ENCODE measurements at places on chromosomes 2 and 18.
A peak's percentile ranks its signal among the peaks of the same experiment; 100 is the strongest.

GRCh38 chr18:48108136-48108535 lies 177.7 kb upstream of the SMAD2 start:
- no peak for DNase-seq
- H3K36me3 ChIP-seq = no peaks in the 10 kb centered on the region
- H3K4me1 ChIP-seq = no peaks in the 10 kb centered on the region
- H3K27me3 ChIP-seq = peaks cover 28% of the 10 kb centered on the region
- no peak overlapping the region for H3K27ac ChIP-seq

DNA sequence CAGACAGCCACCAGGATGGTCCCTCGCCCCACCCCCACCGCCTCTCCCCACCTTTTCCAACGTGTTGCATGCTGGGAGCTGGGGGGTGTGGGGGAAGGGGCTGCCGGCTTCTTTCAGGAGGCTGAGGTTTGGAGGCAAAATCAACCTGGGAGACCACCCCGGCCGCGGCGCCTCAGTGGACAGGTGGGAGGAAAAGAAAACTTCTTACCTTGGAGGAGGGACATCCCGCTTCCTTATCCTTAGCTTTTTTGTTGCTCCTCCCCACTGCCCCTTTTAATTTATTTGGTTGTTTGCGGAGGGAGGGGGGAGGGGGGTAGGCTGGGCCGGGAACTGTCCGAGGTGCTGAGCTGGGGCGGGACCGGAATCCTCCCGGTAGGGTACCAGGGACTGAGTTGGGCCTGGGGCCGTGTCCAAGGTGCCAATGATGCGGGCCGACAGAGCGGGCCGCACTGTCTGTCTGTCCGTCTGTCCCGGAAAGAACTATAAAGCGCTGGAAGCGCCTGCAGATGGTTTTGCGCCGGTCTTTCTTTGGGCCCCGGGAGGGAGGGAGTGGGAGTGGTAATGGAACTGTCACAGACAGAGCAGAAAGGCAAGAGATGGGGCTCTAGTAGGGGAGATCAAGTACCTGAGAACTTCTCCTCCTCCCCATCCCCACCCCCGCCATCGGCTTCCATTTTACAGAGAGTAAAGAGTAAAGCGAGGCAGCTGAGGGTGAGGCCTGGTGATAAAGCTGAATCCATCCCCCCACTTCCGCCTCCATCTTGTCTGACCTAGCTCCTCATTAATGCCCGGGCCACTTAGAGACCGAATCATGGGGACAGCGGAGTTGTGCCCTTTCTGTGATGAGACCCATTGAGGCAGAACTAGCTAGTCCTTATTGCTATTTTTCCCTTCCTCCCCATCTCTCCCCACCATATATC lies 2.4 kb downstream of the CDK5R2 start:
- peaks cover 47% of the 10 kb centered on the region for H3K27me3 ChIP-seq
- no peak for DNase-seq
- no peaks in the 10 kb centered on the region for H3K4me1 ChIP-seq
- no peak overlapping the region for H3K4me3 ChIP-seq

DNA sequence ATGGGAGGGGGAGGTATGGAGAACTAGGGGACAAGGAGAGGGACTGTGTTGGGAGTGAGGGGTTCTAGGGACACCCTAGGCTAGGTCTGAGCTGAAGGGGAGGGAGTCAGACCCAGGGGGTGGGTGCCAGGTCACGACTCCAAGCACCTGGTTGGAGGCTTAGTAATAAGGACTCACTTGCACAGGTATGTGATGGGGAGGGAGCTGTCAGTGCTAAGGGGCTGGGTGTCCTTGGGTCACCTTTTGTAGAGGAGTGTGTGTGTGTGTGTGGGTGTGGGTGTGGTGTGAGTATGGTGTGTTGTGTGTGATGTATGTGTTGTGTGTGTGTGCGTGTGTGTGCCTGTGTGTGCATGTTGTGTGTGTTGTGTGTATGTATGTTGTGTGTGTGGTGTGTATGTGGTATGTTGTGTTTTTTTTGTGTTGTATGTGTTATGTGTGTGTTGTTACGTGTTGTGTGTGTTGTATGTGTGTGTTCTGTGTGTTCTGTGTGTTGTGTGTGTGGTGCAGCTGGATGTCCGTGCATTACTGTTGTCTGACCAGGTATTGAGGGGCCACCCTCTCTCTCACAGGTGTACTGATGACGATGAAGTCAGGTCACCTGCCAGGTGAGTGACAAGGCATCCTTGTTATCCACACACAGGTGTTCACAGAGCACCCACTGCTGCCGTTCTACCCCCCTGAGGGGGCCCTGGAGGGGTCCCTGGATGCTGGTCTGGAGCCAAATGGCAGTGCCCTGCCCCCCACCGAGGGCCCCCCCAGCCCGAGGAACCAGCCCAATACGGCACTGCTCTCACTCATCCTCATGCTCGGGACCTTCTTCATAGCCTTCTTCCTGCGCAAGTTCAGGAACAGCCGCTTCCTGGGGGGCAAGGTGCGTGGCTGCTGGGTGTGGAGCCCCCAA lies 9.8 kb downstream of the SLC4A3 start:
- H3K36me3 ChIP-seq = no peaks in the 10 kb centered on the region
- no peak overlapping the region for H3K27ac ChIP-seq
- H3K4me1 ChIP-seq = peaks cover 5% of the 10 kb centered on the region
- no peak overlapping the region for H3K4me3 ChIP-seq

DNA sequence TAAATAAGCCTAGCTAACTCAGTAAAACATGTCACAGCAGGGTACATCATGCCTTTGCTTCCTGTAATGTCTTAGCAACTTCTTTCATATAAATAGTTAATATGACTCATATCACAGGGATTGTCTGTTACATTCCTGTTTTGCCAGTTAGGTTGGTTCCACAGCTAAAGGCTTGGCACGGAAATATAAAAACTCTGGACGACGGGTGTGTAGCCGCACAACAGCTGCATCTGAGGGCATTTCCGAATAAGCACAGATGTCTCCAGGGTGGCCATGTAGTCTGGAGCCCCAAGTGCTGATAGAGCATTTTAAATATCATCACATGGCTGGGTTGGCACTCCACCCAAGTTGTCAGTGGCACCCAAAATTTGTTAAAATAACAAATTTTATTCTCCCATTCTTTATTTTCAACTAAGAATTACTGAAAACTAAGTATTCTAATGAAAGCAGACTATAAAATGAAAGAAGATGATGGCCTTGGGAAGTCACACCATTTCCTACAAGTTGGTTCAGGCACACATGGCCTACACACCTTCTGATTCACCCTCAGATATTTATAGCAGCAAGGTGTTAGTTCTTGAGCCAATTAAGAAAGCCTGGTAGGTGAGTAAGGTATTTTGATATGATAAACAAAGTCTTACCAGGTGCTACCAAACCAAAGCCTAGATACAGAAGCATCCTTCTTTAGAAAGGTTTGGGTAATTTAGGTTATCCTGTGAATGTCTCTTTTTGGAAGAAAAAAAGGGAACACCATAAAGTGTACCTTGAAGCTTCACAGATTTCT lies 61.8 kb upstream of the STK17B start:
- H3K27ac ChIP-seq = peak overlapping the region; percentile 83
- H3K27me3 ChIP-seq = no peaks in the 10 kb centered on the region
- peaks cover 9% of the 10 kb centered on the region for H3K36me3 ChIP-seq
- DNase-seq = no peak
- peaks cover 93% of the 10 kb centered on the region for H3K4me1 ChIP-seq

GRCh38 chr2:225293638-225294037 lies 105.9 kb upstream of the NYAP2 start:
- H3K4me1 ChIP-seq = no peaks in the 10 kb centered on the region
- H3K27ac ChIP-seq = no peak overlapping the region
- H3K27me3 ChIP-seq = peaks cover 3% of the 10 kb centered on the region
- H3K36me3 ChIP-seq = no peaks in the 10 kb centered on the region
- H3K4me3 ChIP-seq = no peak overlapping the region

All from activated T-helper 1 cell treated with anti-CD3 and anti-CD28 coated beads, Interleukin-12 subunit alpha, Interleukin-12 subunit beta, Interleukin-2, Interleukin-4 antibody, amounts not matched to agents 30 ng/mL and 10 ng/mL and 1 ng/mL, durations not matched to agents 14 hours and 24 hours and 36 hours (primary cell).